ENCODE measurements at places on chromosomes 16 and 17.

DNA sequence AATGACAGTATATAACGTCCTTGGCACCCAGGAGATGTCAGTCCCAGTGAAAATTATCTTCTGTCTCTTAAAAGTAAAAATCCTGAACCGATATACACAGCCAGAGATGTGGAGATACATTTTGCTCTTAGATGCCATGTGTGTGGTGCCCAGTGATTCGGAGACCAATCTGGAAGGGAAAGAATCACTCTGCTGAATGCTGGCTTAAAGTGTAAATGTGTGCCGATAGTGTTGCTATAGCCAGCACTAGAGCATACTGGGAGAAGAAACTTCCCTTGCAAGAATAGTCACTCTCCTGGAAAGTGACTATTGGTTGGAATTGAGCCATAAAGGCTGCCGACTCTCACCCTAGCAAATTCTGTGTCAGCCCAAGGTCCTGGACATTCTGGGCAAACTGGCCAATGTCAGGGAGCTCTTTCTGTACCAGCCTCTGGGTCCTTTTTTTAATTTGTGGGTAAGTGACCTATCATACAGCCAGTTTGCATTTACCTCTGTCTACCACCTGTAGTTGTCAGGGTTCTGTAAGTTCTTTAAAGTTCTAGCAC is 44.2 kb upstream of the HNF1B start:
- H3K27ac ChIP-seq, result no peak overlapping the region
- peaks cover 4% of the 10 kb centered on the region for H3K4me1 ChIP-seq
- no peak for DNase-seq

- no peaks in the 10 kb centered on the region for H3K36me3 ChIP-seq
- DNase-seq, result no peak
- no peak overlapping the region for H3K4me3 ChIP-seq
- no peak overlapping the region for H3K27ac ChIP-seq
- H3K4me1 ChIP-seq, result peaks cover 8% of the 10 kb centered on the region
These were observed 166.5 kb upstream of the PLCG2 start for GRCh38 chr16:81612351-81613163.

DNA sequence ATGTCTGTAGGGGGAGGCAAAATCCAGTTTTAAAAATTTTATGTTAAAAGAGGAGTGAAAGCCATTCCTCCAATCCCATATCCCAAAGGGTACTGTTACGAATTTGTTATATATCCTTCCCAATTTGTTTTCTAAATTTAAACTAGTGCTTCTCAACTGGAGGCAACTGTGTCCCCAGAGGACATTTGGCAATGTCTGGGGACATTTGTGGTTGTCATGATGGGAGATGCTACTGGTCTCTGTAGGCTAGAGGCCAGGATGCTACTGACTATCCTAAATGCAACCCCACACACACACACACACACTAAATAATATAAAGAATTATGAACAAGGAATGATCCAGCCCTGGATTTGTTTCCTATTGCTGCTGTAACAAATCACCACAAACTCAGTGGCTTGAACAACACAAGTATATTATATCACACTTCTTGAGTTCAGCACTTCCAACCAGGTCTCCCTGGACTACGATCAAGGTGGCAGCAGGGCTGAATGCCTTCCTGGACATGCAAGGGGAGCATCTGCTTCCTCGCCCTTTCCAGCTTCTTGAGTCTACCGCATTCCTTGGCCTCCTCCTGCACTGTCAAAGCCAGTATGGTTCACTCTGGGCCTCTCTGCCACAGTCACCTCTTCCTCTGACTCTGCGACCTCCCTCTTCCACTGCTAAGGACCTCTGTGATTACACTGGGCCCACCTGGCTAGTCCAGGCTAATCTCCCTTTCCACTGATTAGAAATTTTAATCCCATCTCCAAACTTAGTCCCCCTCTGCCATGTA is 30.1 kb downstream of the ARHGAP17 start:
- peaks cover 76% of the 10 kb centered on the region for H3K4me1 ChIP-seq
- peaks cover 13% of the 10 kb centered on the region for H3K36me3 ChIP-seq
- no peak overlapping the region for H3K27ac ChIP-seq
- no peak overlapping the region for H3K4me3 ChIP-seq

GRCh38 chr17:75843577-75844529 is at the start of gene UNC13D:
Gene UNC13D (minus strand): TSS chr17:75844404. CDS start chr17:75844337, 67 bp downstream.
- H3K27me3 ChIP-seq, result no peaks in the 10 kb centered on the region
- DNase-seq, result peak; percentile 71
- H3K27ac ChIP-seq, result peak within 1 kb of the TSS; percentile 95
- H3K4me3 ChIP-seq, result peak within 1 kb of the TSS; percentile 94
- peaks cover 11% of the 10 kb centered on the region for H3K36me3 ChIP-seq
- H3K4me1 ChIP-seq, result peaks cover 16% of the 10 kb centered on the region

DNA sequence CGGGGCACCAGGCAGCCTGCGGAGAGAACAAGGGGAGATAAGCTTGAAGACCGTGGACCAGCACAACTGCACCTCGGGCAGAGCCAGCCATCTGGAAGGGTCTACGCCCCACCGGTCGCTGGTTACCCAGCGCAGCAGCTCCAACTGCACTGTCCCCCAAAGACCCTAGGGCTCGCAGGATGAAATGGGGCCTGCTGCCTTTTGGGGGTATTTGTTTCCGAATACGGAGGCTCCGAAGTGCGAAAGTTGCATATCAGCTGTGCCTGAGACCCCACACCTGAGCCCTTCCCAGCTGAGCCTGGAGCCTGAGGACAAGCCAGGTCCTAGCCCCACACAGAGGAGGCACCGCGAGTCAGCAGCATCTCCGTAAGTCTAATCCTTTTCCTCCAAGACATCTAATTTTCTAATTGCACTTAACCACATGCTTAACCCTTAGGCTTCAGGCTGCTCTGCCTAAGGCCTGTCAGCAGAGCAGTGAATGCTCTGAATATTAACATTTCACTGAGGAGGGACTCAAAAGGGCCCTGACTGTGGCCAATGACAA is 4.0 kb downstream of the KIFC3 start:
- no peaks in the 10 kb centered on the region for H3K36me3 ChIP-seq
- no peak overlapping the region for H3K4me3 ChIP-seq
- peaks cover 25% of the 10 kb centered on the region for H3K4me1 ChIP-seq
- H3K27me3 ChIP-seq, result peaks cover 16% of the 10 kb centered on the region

GRCh38 chr17:1072551-1072961 is 75.6 kb downstream of the TIMM22 start:
- no peak overlapping the region for H3K27ac ChIP-seq
- H3K4me3 ChIP-seq, result no peak overlapping the region
- no peaks in the 10 kb centered on the region for H3K27me3 ChIP-seq
- H3K4me1 ChIP-seq, result no peaks in the 10 kb centered on the region
- H3K36me3 ChIP-seq, result peaks cover 13% of the 10 kb centered on the region
- no peak for DNase-seq

DNA sequence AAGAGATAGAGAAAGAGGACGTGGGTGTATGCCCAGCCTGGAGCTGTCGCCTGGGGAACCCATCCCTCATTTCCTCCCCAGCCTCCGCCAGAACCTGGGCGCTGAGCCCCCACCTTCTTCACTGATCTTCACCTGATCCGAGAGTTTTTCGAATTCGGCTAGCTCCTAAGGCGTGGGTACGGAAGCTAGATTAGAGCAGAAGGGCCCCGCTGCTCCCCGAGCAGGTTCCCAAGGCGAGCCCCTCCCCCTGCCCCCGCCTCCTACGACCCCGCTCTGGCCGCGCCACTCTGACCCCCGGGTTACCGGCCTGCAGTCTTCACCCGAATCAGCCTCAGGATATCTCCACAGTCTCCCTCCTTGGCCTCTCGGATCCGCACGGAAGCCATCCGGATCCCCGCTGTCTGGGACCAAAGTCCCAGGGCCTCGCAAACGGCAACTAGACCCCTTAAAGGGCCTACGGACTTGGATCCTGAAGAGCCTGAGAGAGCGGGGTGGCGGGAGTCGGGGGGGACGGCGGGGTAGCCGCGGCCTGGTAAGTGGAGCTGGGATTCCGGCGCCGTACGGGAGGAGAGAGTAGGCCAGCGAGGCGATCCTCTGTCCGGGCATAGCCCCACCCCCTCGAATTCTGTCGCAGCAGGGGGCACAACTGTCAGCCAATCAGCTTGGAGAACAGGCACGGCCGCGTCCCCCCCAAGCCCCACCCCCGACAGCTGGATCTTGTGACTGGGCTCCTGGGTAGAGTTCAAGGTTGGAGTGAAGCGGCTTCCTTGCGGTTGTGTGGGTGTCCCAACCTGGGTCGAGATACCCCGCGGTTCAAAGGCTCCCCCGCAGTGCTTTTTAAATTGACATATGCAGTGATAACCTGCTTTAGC is at the start of gene SAT2:
SAT2 (minus strand) TSS at position 572 of the 872 bp plus-strand sequence; CDS start at position 386, 186 bp downstream.
- peaks cover 13% of the 10 kb centered on the region for H3K4me1 ChIP-seq
- peak; percentile 83 for DNase-seq
- peak within 1 kb of the TSS; percentile 58 for H3K27ac ChIP-seq
- H3K4me3 ChIP-seq, result peak within 1 kb of the TSS; percentile 92
- no peaks in the 10 kb centered on the region for H3K27me3 ChIP-seq
- no peaks in the 10 kb centered on the region for H3K36me3 ChIP-seq

- peak overlapping the region; percentile 84 for H3K27ac ChIP-seq
- H3K36me3 ChIP-seq, result peaks cover 5% of the 10 kb centered on the region
- H3K4me1 ChIP-seq, result peaks cover 29% of the 10 kb centered on the region
- peak overlapping the region; percentile 18 for H3K4me3 ChIP-seq
- no peaks in the 10 kb centered on the region for H3K27me3 ChIP-seq
These were observed 209.3 kb downstream of the FTO start for GRCh38 chr16:53913099-53913870.

GRCh38 chr17:8022360-8023003 is 16.4 kb upstream of the ALOX15B start:
- peaks cover 24% of the 10 kb centered on the region for H3K27me3 ChIP-seq
- H3K4me3 ChIP-seq, result no peak overlapping the region
- DNase-seq, result no peak

- no peaks in the 10 kb centered on the region for H3K27me3 ChIP-seq
- H3K4me3 ChIP-seq, result no peak overlapping the region
- DNase-seq, result no peak
- H3K36me3 ChIP-seq, result no peaks in the 10 kb centered on the region
- no peaks in the 10 kb centered on the region for H3K4me1 ChIP-seq
- H3K27ac ChIP-seq, result no peak overlapping the region
These were observed 35.7 kb upstream of the COQ7 start for GRCh38 chr16:19031738-19032137.

DNA sequence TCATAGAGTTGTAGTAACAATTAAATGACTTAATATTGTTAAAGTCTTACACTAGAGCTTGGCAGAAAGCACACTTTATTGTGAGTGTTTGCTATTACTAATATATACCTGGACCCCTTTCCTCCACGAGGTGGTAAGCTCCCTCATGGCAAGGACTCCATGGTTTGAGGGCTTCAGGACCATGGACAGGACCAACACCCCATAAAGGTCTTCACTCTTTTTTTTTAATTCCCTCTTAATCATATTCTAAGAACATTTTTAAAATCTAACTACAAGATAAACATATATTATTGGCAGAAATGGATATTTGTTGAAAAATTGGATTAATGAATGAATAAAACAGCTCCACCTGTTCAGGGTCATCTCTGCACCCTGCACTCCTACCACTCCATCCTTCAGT is 154.5 kb downstream of the CBLN1 start:
- no peak overlapping the region for H3K27ac ChIP-seq
- H3K36me3 ChIP-seq, result no peaks in the 10 kb centered on the region
- no peak for DNase-seq
- no peaks in the 10 kb centered on the region for H3K4me1 ChIP-seq
- no peak overlapping the region for H3K4me3 ChIP-seq
- H3K27me3 ChIP-seq, result no peaks in the 10 kb centered on the region

DNA sequence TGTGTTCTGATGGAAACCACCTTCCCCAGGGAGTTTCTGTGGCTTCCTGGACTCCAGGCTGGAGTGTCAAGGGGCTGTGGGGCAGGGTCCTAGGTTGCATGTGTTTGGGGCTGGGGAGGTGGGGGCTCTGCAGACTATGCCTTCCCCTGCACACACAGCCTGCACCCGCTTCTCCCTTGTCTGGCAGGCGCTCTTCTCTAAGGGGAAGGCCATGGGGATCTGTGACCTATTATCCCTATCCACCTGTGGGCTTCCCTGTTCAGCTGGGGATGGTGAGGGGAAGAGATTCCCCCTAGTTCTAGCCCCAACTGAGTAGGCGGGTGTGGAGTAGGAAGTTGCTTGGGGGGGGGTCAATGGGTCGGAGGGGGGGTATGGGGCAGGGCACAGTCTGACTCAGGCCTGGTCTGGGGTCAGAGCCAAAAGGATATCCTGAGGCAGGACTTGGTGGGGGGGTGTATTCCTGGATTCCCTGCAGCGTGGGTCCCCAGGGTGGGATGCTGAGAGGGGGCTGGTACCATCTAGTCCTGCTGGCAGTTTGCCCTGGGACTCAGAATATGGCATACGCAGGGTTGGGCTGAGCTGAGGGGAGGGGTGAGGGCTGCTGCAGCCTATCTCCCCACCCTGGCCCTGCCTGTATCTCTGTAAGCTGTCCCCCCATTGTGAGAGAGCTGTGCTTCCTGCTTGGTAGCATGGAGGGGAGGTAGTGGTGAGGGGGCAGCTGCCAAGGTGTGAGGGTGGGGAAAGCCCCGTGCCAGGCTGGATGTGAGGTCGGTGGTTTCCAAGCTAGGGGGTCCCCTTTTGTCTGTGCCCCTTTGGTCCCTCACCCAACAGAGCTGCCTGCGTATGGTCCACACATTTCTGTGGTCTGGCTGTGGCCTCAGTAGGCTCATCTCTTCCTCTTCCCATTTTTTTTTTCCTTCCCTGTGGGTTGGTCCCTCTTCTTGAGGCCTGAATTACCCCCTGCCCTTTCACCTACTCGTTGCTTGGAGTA is 14.7 kb downstream of the RARA start:
- H3K27me3 ChIP-seq, result no peaks in the 10 kb centered on the region
- peaks cover 13% of the 10 kb centered on the region for H3K36me3 ChIP-seq
- peak overlapping the region; percentile 95 for H3K4me3 ChIP-seq
- H3K27ac ChIP-seq, result peak overlapping the region; percentile 99
- H3K4me1 ChIP-seq, result peaks cover 91% of the 10 kb centered on the region

- H3K4me3 ChIP-seq, result peak within 1 kb of the TSS; percentile 64
- H3K27me3 ChIP-seq, result peaks cover 14% of the 10 kb centered on the region
- H3K27ac ChIP-seq, result no peak within 1 kb of the TSS
- peaks cover 11% of the 10 kb centered on the region for H3K4me1 ChIP-seq
These were observed at the start of gene TIMP2 for GRCh38 chr17:78925234-78925633. Gene TIMP2 (minus strand): TSS chr17:78925387. CDS start chr17:78925088, 299 bp downstream.

DNA sequence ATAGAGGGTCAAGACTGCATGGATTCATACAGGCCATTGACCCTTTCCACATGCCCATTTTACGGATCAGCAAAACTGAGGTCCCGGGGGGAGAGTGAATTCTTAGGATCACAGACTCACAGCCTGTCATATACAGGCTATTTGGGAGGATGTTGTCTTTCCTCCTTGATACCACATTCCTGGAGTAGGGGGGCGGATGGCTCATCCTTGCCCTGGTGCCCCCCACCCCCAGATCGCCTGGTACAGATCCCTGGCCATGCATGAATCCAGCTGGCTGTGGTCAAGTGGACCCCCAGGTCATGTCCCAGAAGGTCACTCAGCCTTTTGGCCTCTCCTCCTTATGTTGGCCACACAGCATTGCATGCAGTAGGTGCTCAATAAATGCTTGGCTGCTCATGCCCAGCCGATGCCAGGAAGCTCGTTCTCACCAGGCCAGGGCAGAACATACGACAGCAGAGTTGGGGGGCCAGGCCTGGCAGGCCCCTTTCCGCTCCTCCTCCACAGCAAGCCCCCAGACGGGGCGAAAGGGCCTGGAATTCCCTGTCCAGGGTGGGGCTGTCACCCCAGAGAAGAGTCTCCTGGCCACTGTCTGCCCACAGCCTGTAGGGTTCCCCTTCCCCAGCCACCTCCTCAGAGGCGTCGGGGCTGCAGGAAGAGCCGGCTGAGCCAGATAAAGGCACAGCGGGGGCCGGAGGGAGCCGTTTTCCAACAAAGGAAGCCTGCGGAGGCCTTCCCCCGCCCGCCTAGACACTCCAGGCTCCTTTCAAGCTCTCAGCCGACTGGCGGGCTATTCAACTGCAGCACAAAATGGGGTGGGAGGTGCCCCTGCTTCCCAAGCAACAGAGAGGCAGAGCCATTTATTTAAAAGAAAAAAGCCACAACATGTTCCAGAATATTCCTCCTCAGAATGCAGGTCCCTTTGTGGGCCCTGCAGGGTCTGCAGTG is 215.7 kb upstream of the CIBAR2 start:
- peaks cover 8% of the 10 kb centered on the region for H3K27me3 ChIP-seq
- H3K4me3 ChIP-seq, result no peak overlapping the region
- DNase-seq, result no peak
- H3K4me1 ChIP-seq, result peaks cover 7% of the 10 kb centered on the region
- H3K36me3 ChIP-seq, result no peaks in the 10 kb centered on the region
- H3K27ac ChIP-seq, result no peak overlapping the region
